Activated T-cell treated with anti-CD3 and anti-CD28 coated beads, Interleukin-2, amount 50 U/mL, for 1 hour (primary cell): ENCODE measurements at places on chromosomes 6 and 20.

DNA sequence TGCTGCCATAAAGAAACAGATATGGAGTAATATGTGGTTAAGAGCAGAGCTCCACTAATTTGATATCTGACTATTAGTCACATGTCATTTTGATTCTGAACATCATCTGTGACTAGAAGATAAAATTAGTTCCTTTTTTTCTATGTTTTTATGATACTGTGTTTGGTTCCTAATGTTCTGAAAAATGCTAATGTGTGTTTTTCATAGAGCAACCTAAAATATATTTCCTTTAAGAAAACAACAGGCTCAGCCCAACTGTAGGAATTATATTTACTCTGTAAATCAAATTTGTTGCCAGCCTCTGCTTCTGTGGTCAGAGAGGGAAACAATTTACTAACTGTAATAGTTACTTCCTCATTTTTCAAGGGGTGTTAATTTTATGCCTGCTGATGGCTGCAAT is 33.3 kb upstream of the TXLNB start:
- DNase-seq: no peak

DNA sequence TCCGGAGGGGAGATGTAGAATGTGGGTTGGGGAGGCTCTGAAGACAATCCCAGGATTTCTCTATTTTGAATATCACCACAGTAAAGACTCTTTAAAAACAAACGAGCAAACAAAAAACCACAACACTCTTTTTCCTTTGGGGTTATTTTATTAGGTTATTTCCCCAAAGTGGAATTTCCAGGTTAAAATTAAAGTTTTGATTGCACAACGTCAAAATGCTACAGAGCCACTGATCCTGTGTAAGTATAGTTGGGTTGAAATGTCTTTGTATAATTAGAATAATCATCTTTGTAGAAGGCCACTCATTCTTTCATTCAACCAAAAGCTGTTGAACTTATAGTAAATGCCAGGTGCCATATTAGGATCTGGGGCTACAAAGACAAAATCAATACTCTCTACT is 19.6 kb upstream of the PIM1 start:
- no peak for DNase-seq

DNA sequence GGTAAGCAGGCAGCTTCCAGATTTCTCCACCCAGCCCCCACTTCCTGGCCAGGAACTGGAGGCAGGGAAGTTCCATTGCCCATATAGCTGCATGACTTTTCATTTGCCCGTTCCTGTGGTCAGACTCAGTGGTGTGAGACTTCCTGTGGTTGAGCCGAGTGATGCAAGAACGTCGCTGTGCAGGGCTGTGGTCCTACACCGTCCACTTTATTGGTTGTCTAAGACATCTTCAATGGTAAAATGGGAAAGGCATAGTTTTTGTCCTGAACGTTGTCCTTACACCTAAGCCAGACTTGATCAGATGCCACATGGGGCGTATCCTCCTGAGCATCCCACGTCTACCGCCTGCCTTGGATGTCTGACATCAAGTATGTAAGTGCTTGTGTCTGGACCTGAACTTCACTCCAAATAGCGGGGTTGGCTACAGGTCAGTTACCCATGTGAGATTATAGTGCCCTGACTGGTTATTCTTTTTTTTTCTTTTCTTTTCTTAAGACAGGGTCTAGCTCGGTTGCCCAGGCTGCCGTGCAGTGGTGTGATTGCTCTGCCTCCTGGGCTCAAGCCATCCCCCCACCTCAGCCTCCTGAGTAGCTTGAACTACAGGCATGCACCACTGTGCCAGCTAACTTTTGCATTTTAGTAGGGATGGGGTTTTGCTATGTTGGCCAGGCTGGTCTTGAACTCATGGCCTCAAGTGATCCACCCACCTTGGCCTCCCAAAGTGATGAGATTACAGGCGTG is 25.9 kb upstream of the GTSF1L start:
- no peak for DNase-seq

- peak; percentile 66 for DNase-seq
These were observed 27.5 kb downstream of the SERPINB9 start for GRCh38 chr6:2875359-2876191.

DNA sequence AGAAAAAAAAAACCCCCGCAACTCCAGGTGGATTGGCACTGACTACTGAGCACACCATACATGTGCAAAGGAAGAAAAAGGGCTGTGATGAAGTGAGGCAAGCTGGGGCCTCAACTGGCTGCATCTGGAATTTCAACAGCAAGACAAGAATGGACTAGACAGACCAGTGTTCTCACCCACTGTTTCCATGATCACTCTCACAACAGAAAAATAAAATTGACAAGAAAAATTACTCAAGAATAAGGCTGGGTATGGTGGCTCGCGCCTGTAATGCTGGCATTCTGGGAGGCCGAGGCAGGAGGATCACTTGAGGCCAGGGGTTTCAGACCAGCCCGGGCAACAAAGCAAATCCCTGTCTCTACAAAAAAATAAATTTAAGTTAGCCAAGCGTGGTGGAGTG is 18.8 kb downstream of the ZNF217 start:
- no peak for DNase-seq

GRCh38 chr6:117446861-117447260 is 21.1 kb upstream of the ROS1 start:
- no peak for DNase-seq

GRCh38 chr20:19692685-19693119 is 65.4 kb upstream of the RIN2 start:
- DNase-seq: peak; percentile 47

DNA sequence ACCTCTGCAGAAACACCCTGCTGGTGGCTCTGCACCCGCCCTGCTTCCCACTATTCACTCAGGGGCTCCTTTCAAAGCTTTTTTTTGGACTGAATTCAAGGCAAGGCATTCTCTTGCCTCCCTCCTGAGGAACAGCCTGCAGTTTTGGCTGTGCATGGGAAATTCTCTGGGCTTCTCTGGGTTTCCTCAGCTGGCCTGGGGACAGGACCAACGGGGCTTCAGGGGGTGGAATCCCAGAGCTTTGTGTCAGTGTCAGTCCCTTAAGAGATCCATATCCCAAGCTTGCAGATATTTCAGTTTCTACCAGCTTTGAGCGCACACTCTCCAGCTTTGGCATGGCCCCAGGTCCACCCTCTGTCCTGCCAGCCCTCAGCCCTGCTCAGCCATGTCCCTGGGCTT is 2.0 kb downstream of the SCRT2 start:
- no peak for DNase-seq

GRCh38 chr6:150058231-150058792 is 10.6 kb downstream of the ULBP3 start:
- no peak for DNase-seq

- no peak for DNase-seq
These were observed 10.9 kb upstream of the ARG1 start for GRCh38 chr6:131561925-131562707.

GRCh38 chr6:112408522-112408921 is 61.4 kb downstream of the RFPL4B start:
- no peak for DNase-seq

- DNase-seq: no peak
These were observed 77.2 kb downstream of the PFDN4 start for GRCh38 chr20:54284928-54285704.

DNA sequence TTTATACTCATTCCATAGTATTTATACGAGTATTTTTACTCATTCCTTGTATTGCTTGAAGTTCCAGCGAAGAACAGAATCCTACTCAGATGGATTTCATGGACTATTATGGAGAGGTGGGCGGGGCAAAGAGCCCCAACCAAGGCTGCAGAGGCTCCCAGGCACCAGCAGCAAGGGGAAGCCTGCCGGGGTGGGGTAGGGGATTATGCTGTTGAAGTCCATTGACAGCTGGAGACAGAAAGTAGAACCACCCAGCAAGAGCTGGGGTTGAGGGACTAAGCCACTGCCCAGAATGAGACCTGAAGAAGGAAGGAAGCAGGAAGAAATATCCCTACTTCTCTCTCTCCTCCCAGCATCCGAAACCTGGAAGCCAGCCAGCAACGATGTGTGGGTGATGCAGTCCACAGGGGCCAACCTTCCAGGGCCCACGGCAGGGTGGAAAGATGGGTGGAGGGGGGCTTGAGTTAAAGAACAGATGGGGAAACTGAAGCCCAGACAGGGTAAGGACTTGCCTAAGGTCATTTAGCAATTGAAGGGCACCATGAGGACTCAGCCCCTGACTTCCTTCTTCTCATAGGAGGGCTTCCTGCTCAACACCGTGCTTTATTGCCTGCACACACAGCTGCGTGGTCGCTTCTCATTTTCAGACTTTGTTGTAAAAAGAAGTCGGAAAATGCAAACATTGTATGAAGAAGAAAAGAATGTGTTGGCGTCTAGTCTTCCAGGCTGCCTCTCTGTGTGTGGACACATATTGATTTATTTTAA is 18.3 kb upstream of the GTSF1L start:
- no peak for DNase-seq
